Stimulated activated CD4-positive, alpha-beta T cell treated with anti-CD3 and anti-CD28 coated beads, Interleukin-2, amount 100 ng/mL, for 24 hours (primary cell): ENCODE measurements at places on chromosomes 3 and 15.
A peak's percentile ranks its signal among the peaks of the same experiment; 100 is the strongest.

- DNase-seq: peak; percentile 42
Observed at GRCh38 chr15:73273181-73274002, 95.4 kb downstream of the HCN4 start.

DNA sequence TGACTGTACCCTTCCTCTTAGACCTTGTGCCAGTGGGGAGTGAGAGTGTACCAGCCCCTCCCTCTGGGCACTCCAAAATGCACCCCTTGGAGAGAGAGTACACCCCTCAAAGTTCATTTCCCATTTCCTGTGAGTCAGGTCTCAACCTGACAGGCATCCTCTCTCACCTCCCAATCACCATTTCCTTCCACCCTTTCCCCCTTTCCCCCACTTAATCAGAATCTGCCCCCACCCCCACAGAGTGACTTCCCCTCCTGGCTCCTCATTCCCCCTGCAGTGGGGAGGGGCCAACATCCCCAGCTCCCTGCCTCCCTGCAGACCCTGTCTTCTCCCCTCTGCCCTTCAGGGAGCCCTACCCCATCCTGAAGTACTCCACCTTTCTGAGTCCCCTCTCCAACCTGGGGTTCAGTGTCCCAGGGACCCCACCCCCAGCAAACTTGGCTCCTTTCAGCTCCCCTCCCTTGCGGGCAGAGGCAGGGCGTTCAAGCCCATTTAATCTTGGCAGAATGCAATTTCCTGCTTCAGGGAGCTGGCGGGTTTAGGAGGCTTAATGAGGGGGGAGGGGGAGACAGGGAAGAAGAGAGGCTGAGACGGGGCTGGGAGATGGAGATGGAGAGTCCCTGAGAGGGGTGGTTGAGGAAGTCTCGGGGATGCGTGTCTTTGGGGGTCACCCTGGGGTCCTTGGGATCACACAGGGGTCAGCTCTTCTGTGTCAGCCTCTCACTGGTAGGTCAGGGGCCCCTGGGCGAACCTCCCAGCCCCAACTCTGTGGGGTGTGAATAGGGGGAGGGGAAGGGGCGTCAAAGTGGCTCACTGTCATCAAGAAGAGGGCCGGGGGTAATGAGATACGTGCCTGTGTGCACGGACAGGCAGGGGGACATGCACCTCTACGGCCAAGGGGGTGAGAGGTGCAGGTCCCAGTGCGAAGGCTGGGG lies 16.6 kb upstream of the SEMA3F start:
- no peak for DNase-seq

- DNase-seq: no peak
Observed at GRCh38 chr3:3998140-3998922, 199.1 kb downstream of the LRRN1 start.

DNA sequence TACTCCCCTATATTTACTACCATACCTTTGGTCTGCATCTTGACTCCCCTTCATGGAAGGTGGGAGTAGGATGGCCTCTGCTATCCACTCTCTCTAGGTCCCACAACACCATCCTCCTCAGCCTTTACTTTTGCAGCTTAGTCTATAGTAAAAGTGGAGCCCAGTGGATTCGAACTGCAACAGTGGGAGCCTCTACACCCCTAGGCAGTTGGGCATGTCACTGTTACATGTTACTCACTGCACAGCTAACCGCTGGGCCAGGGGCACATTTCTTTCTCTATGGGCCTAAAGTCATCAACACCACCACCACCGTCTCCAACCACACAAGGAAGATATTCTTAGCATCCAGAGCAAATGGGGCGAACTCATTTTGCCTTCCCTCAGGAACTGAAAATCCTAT lies 62.9 kb downstream of the KLF13 start:
- peak; percentile 16 for DNase-seq

DNA sequence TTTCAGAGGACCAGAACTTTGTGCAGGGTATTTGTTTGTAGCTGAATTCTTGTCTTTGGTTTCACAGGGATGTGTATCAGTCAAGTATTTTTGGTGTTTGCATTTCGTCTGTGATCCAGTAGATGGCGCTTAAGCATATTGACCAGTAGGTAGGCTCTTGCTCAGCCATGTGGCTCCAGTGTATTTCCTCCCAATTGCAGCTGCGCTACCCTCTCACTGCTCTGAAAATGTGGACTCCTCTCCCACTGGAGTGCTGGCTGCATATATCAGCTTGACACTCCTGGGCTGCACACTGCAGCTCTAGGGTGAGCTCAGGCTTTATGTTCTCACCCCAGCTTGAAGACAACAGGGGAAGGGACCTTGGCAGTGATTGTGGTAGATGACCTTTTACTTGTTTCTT lies 1264.3 kb upstream of the ALCAM start:
- no peak for DNase-seq

GRCh38 chr3:17021614-17022013 lies 136.9 kb downstream of the PLCL2 start:
- no peak for DNase-seq

DNA sequence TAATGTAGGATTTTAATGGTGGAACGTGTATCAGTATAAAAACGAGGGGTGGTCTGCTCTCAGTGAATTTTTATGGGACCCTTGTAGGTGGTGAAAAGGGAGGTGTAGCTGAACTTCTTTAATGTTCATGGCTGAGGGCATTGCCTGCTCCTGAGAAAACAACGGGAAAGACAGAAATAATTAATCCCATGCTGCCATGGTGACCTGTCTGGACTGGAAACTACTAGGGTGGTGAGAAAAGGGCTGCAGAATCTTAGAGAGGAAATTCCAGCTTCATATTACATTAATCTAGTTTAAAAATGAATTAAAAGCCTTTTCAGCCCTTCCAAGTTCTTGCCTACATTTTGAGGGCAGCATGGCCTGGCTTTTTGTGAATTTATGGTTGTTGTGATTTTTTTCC lies 47.6 kb downstream of the ZBTB38 start:
- no peak for DNase-seq

GRCh38 chr3:178217479-178217878 lies 318.8 kb upstream of the KCNMB2 start:
- no peak for DNase-seq

DNA sequence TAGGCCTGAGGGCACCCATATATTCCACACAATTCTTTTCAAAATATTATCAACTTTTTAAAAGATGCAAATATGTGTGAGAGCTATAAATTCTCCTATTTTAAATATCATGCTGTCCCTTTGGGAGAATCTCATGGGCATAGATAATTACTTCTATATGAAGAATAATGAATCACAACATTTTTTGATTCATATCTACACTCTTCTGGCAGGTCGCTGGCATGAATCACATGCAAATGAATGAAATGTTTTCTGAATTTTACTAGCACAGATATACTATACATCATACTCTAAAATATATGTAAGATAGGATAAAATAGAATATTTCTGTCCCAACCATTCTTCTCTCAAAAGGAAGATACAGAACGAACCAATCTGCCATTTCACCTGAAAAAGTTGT lies 277.7 kb upstream of the KCNH8 start:
- no peak for DNase-seq

DNA sequence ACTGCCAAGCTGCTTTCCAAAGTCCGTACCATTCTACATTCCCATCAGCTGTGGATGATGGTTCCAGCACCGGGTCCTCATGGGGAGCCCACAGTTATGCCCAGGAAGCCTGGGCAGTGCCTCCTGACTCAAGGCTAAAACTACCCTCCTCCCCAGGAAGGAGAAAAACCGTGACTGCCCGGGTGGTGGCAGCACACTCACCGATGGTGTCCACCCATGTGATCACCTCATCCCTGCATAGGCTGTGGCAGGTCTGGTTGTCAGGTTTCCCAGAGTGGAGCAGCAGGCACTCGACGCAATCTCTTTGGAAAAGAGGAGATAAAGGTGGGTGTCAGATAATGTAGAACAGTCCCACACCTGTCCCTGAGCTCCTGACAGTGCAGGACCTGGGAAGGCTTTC lies 38.6 kb downstream of the UMPS start:
- no peak for DNase-seq

DNA sequence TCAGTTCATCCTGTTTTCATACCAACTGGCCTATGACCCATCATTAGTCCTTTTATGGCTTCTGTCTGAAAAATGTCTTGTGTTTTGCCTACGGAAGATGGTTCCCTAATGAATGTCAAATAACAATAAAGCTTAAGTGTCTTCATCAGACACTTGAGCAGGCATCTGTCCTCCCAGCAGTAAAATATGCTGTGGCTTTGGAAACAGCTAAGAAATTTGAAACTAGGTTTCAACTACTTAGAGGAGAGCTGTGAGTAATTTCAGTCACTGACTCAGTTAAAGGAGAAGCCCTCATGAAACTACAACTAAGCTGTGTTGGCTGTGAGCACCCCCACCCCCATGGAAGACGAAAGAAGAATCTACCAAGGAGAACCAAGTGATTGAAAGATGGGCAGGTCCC lies 409.4 kb upstream of the PPP2R3A start:
- no peak for DNase-seq

GRCh38 chr15:83207009-83207659 lies 489 bp downstream of the HDGFL3 start:
- peak; percentile 18 for DNase-seq

GRCh38 chr3:106421909-106422308 lies 553.1 kb upstream of the CBLB start:
- DNase-seq: no peak

- DNase-seq: no peak
Observed at GRCh38 chr15:53758412-53758811, 1.1 kb downstream of the WDR72 start.

GRCh38 chr15:75884041-75884440 lies 19.6 kb upstream of the FBXO22 start:
- no peak for DNase-seq

GRCh38 chr3:7377103-7377502 lies 516.2 kb downstream of the GRM7 start:
- no peak for DNase-seq

- DNase-seq: no peak
Observed at GRCh38 chr3:64575211-64575844, 112.5 kb downstream of the ADAMTS9 start.

DNA sequence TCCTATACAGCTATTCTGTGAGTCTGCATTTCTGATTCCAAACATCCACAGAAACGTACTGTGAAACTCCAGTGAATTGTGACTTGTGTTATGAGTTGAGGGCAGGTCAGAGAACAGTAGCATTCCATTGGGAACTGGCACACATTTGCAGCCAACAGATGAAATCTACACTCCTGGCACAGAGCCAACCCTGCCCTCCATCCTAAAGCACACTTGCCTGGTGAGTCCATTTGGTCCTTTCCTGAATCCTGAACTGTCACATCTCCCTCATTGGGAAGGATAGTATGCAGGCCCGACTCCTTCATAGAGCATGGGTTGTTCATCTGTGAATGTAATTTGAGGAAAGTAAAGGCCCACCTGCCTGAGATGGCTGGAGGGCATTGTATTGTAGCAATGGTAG lies 314.3 kb upstream of the RASGRP1 start:
- DNase-seq: no peak

GRCh38 chr3:190455828-190456227 lies 6.1 kb upstream of the TMEM207 start:
- no peak for DNase-seq

DNA sequence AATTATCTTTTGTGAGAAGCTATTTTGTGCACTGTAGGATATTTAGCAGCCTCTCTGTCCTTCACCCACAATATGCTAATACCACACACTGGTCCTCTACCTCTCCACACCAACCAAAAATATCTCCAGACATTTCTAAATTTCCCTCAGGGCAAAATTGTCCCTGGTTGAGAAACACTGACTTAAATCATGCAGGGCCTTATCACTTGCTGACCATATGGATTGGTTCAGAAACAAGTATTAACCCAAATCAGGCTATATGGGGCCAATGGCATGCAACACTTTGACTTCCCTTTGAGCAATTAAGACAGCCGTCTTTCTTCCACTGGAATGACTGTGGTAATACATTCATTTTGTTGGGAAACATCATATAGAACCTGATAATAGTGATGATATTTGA lies 251.1 kb downstream of the CNTN3 start:
- no peak for DNase-seq

- DNase-seq: no peak
Observed at GRCh38 chr3:113263778-113264177, 52.4 kb downstream of the BOC start.

DNA sequence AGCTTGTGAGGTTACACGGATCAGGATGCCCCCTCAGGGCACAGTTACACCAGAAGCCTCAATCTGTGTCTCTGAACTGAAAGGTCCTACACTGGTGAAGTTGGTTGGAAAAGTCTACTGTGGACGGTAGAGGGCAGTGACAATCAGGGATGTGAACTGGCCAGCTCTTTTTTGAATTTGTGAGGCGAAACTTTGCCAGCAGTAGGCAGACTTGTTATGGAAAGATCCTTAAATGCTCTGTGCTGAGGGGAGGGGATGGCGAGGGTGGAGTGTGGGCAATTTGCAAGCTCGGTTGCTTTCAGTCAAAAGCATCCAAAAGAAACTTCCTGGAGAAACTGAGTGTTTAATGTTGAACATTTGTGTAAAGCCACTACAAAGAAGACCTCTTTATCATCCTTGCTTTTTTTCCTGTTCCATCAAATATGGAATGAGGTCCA lies 127.4 kb upstream of the ABHD17C start:
- DNase-seq: peak; percentile 7

- DNase-seq: no peak
Observed at GRCh38 chr3:25547943-25548674, 116.6 kb downstream of the TOP2B start.

- DNase-seq: no peak
Observed at GRCh38 chr3:48397767-48398681, 26.0 kb downstream of the FBXW12 start.

- DNase-seq: no peak
Observed at GRCh38 chr3:58580826-58581327, 3.7 kb upstream of the FAM107A start.

DNA sequence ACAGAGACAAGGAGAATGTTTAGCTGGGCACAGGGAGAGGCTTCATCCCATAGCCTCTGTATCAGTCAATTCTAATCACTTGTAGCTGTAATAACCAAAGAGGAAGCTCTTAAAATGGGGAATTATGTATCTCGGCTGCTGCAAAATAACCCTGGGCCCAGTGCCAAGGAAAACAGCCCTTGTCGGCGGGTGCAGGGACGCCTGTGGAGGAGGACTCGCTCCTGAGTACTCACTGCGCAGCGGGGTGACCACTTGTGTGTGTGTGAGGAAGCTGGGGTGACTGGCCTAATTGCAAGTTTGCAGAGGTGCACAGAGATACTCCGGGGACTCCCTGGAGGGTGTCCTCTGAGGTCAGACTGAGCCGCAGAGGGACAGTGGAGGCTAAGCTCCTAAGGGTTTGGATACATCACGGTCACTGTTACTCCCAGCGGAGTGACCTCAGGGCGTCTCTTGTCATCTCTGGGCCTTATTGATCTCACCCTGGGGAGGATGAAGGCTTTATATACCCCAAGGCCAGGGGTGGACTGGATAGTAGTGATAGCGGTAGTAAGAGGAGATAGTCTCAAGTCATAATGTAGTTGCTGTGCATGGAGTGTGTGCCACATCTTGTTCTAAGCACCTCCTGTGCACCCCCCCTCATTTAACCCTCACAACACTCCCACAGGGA lies 37.2 kb downstream of the SLC6A6 start:
- DNase-seq: no peak

GRCh38 chr3:172653004-172653572 lies 57.8 kb downstream of the NCEH1 start:
- DNase-seq: no peak

DNA sequence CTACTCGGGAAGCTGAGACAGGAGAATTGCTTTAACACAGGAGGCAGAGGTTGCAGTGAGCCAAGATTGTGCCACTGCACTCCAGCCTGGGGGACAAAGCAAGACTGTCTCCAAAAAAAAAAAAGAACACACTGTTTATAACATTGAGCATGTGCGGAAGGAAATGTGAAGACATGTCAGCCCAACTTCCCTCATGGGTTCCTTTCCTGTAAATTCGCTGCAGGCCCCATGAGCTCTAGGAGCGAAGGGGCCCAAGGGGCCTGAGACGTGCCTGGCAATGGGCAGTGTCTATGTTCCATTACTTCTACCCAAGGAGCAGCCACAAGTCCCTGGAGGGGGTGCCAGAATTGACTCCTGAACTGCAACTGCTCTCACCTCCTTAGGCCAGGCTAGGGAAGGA lies 3.2 kb downstream of the PFKFB4 start:
- DNase-seq: no peak
